Activated CD4-positive, alpha-beta T cell treated with anti-CD3 and anti-CD28 coated beads, Interleukin-2, amount 50 U/mL, for 24 hours (primary cell): ENCODE measurements at places on chromosomes 5 and 9.

DNA sequence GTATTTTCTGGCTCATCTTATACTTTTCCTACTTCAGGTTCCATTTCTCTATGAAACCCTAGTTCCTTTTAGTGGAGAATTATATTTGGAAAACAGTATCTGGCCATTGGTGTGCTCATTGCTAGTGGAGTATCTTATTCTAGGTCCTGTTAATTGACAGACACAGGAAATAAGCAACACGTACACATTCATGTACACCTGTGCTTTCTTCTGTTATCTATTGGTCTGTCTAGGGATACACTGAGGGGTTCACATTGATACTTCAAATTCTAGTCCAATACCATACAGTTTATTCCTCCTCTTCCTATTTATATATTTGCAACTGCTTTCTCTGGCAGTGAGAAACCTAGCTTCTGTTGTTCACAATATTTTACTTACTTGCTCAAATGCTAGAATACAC is 110.2 kb downstream of the FER start:
- no peak for DNase-seq

GRCh38 chr9:106613250-106613737 is 249.7 kb upstream of the ZNF462 start:
- no peak for DNase-seq

DNA sequence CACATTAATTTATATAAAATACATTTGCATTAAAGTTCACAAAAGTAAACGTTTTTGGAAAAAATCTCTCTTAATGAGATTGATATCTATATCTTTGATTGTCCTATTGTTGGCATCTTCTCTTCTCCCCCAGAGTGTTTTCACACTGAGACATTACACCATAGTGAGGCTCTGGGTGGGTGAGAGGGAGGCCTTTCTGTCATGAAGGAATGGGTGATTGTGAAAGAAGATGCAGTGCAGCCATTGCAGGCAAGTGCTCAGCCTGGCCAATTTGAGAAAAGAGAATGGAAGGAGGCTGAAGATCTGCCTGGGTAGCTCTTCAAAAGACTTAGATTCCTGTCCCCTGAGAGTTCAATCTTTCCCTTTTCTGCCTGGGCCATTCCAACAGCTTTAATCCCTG is 140.8 kb downstream of the SLC12A2 start:
- DNase-seq, result no peak

DNA sequence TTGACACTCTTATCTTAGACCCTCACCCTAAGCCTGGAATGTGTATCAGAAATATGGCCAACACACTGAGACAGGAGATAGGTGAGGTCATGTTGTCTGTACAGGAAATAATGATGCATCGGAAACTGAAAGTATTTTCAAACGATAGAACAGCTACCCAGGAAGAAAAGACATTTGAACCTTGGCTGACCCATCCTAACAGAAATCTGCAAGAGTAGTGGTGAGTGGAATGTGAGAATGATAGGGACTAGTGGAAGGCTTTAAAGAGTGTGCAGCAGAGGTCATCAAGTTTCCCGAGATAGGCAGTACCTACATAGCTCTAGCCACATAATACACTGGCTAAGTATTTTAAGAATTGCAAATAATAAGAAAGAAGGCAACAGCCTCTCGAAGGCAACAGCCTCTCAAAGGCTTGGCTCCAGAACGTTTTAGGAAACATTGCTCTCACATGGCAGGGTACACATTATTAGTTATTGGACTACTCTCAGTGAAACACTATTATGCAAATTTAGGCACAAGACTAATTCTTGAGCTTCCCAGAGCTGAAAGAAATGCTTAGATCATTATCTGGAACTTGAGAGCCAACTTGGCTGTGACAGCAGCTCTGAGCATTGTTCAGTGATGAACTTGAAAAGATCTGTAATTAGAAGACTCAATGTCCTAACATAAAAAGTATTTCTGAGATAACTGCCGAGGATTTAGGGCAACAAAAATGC is 133.1 kb upstream of the FBXL7 start:
- no peak for DNase-seq

DNA sequence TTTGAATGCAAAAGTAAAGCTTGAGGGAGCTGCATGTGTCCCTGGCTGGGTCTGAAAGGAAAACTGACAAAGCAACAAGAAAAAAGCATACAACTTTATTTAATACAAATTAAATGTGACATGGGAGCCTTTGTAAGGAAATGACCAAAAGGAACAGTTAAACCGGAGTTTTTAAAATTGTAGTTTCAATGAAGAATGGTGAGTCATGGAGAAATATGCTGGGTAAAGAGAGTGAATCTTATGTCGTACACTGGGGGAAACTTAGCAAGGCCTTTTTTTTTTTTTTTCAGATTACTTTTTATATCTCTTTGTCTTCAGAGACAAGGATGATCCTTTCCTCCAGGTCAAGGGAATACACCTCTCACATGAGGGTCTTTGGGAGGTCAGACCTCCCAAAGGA is 50.1 kb upstream of the FBXL17 start:
- no peak for DNase-seq

GRCh38 chr5:170425731-170426130 is 36.6 kb upstream of the KCNMB1 start:
- no peak for DNase-seq

DNA sequence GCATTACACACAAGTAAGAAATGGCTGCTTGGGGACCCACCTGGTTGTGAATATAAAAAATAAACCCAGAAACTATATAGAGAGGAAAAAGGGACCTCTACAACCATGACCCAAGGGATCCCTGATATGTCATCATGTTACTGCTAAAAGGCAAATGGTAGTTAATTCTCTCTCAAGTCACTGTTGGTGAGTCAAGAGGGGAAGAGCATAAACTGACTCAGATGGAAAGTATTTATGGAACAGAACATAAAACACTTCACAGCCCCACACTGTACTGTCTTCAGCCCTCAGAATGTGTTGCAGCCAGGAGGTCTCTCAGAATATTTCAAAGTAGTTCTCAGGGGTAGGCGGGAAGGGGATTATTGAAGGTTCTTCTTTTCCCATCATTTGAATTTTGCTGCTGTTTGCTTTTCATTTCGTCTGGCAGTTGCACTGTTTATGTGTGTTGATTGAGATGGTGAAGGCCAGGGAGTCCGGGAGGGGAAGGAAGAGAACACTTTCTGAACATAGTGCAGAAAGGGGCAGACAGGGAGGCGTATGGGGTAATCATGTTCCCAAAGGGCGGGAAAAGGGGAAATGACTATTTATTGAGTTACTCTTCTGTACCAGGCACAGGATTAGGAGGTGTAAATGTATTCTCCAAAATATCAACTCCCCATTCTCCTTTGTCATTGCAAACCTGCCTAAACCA is 85.5 kb downstream of the TEK start:
- no peak for DNase-seq

DNA sequence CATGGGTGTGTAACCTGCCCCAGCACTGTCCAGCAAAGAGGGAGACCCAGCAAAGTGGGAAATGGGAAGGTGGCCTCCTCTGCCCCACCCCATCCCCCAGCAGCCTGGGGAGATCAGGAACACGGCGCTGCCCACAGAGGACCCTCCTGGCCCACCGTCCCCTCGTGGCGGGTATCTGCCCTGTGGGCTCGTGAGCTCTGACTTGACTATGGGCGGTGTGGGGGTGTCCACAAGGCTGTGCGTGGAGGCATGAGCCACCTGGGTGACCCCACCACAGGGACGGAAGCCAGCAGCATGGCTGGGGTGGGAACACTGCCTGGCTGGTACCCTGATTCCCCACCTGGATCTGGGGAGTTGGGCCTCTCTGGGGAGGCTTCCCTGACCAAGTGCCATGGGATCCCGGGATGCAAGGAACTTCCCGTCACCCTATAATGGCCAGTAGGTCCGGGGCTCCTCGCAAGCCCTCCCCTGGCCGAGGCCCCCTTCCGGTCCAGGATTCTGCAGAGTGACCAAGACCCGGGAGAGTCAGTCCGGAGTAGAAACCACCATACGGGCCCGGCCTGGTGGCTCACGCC is 29.3 kb upstream of the SLC6A19 start:
- DNase-seq, result no peak
